Activated naive CD4-positive, alpha-beta T cell treated with anti-CD3 and anti-CD28 coated beads for 36 hours (primary cell): ENCODE measurements at places on chromosomes 3 and 15. TPM values are rescaled to one million over a fixed set of nuclear protein-coding genes. Genes with fewer than 3 reads are reported as not detected.

- no peak for DNase-seq
- no peak overlapping the region for H3K4me3 ChIP-seq
- no peak overlapping the region for H3K27ac ChIP-seq
- no peaks in the 10 kb centered on the region for H3K4me1 ChIP-seq
- no peaks in the 10 kb centered on the region for H3K27me3 ChIP-seq
Observed at GRCh38 chr3:55756976-55757375, 269.9 kb upstream of the WNT5A start.

DNA sequence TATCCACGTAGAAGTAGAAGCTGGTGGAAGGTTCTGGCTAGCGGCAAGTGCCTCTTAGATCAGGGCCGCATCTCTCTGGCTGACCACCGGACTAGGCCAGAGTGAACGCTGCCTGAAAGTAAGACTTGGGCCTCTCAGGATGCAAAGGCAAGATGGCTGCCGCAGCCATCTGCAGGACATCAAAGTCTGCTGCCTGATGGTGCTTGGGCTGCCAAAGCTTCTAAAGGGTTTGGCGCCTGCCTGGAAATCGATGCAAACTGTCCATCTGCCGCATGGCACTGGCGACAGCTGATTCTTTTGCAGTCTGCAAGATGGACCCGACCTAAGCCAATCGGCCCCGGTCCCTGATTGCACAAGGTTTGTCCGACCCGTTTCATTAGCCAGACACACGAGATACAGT, 196.7 kb upstream of the TBC1D5 start:
- peaks cover 6% of the 10 kb centered on the region for H3K27me3 ChIP-seq
- H3K4me1 ChIP-seq, result no peaks in the 10 kb centered on the region
- DNase-seq, result no peak
- no peak overlapping the region for H3K27ac ChIP-seq
- H3K4me3 ChIP-seq, result no peak overlapping the region
- H3K36me3 ChIP-seq, result no peaks in the 10 kb centered on the region

MOBP gene
- total RNA-seq, result not detected

- DNase-seq, result no peak
- no peaks in the 10 kb centered on the region for H3K27me3 ChIP-seq
- peaks cover 2% of the 10 kb centered on the region for H3K36me3 ChIP-seq
- H3K4me3 ChIP-seq, result no peak overlapping the region
Observed at GRCh38 chr3:45545476-45545875, 49.1 kb upstream of the LIMD1 start.

DNA sequence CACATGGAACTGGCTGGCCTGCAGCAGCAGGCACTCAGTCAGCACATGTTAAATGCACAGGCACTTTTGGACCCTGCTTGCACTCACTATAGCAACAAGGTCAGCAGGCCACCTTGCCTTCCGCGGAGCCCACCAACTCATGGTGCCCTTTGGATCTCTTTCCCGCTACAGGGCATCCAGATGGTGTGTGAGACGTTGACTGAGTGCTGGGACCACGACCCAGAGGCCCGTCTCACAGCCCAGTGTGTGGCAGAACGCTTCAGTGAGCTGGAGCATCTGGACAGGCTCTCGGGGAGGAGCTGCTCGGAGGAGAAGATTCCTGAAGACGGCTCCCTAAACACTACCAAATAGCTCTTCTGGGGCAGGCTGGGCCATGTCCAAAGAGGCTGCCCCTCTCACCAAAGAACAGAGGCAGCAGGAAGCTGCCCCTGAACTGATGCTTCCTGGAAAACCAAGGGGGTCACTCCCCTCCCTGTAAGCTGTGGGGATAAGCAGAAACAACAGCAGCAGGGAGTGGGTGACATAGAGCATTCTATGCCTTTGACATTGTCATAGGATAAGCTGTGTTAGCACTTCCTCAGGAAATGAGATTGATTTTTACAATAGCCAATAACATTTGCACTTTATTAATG, 85.0 kb downstream of the TGFBR2 start:
- DNase-seq, result no peak
- H3K27ac ChIP-seq, result peak overlapping the region; percentile 78
- H3K36me3 ChIP-seq, result peaks cover 78% of the 10 kb centered on the region
- H3K27me3 ChIP-seq, result no peaks in the 10 kb centered on the region

- H3K27me3 ChIP-seq, result no peaks in the 10 kb centered on the region
- no peak overlapping the region for H3K4me3 ChIP-seq
- no peak for DNase-seq
- no peak overlapping the region for H3K27ac ChIP-seq
- no peaks in the 10 kb centered on the region for H3K4me1 ChIP-seq
- no peaks in the 10 kb centered on the region for H3K36me3 ChIP-seq
Observed at GRCh38 chr3:50147861-50148260, 7.3 kb upstream of the SEMA3F start.

DNA sequence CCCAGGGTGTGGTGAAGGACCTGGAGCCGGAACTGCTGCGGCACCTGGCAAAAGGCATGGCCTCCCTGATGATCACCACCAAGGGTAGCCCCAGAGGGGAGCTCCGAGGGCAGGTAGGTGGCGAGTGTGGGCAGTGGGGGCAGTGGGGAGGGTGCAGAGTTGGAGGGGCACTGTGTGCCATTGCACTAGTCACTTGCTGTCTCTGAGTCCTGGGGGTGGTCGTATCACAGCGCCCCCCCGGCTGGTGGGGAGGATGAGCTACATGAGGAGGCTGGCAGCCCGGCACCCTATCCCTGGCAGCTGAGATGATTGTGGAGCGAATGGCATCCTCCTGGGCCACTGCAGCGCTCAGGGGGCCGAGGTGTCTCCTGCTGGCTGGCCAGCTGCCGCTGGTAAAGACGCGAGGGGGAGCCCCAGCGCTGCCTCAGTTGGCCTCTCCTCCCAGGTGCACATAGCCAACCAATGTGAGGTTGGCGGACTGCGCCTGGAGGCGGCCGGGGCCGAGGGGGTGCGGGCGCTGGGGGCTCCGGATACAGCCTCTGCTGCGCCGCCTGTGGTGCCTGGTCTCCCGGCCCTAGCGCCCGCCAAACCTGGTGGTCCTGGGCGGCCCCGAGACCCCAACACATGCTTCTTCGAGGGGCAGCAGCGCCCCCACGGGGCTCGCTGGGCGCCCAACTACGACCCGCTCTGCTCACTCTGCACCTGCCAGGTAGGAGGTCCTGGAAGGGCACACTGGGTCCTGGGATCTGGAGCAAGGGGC, 6.4 kb downstream of the CHRD start:
- no peaks in the 10 kb centered on the region for H3K36me3 ChIP-seq
- no peak overlapping the region for H3K27ac ChIP-seq
- no peak for DNase-seq
- no peak overlapping the region for H3K4me3 ChIP-seq

DNA sequence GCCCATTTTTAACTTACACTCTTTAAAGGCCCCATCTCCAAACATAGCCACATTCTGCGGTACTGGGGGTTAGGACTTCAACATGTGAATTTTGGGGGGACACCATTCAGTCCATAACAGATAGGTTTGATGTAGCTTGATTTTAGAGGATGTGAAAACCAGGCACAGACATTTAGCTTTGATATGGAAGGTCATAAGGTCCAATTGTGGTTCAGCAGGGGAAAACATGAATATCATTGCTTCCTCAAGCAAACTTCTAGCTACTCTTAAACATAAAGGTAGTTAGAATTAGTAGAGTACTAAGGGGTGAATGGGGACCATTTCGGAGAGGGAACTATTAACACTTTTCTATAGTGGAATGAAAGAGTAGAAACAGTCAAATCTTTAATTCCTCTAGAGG, 13.6 kb upstream of the NFKBIZ start:
- DNase-seq, result no peak
- no peak overlapping the region for H3K4me3 ChIP-seq
- peaks cover 73% of the 10 kb centered on the region for H3K4me1 ChIP-seq
- peaks cover 24% of the 10 kb centered on the region for H3K36me3 ChIP-seq

ITGA11 gene
- total RNA-seq, result 0.02 TPM

DNA sequence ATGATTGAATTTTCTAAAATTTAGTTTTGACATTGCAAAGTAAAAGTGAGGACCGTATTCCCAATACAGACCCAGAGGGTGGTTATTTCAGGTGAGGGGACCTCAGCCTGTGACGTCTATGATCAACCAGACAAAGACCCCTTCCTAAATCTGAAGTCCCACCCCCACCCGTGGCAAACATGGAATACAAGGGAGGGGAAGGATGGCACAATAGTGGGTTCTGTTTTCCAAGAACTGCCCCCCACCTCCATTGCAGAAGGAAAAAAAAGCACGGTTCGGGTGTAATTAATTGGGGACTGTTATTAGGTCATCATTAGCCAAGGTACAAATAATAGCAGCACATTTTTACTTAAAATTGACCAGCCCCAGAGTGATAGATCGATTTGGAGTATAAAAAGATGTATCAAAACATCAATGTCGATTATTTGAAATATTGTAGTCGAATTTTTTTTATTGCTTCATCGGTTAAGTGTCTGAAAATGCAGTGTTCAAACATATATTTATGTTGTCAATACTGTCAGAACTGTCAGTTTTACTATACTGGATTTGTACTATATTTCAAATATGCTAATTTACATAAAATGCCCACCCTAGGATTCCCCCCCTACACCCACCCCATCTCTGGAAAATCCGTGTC, 7.5 kb upstream of the MEIS2 start:
- no peak overlapping the region for H3K27ac ChIP-seq
- H3K4me3 ChIP-seq, result no peak overlapping the region
- H3K36me3 ChIP-seq, result peaks cover 15% of the 10 kb centered on the region
- peaks cover 19% of the 10 kb centered on the region for H3K4me1 ChIP-seq
- H3K27me3 ChIP-seq, result peaks cover 92% of the 10 kb centered on the region

CFAP100 gene
- not detected for total RNA-seq

ANKRD63 gene
- not detected for total RNA-seq

- H3K4me3 ChIP-seq, result no peak overlapping the region
- H3K27ac ChIP-seq, result no peak overlapping the region
- H3K36me3 ChIP-seq, result no peaks in the 10 kb centered on the region
- no peak for DNase-seq
- no peaks in the 10 kb centered on the region for H3K27me3 ChIP-seq
Observed at GRCh38 chr3:162998205-162998604, 1501.6 kb downstream of the OTOL1 start.

DNA sequence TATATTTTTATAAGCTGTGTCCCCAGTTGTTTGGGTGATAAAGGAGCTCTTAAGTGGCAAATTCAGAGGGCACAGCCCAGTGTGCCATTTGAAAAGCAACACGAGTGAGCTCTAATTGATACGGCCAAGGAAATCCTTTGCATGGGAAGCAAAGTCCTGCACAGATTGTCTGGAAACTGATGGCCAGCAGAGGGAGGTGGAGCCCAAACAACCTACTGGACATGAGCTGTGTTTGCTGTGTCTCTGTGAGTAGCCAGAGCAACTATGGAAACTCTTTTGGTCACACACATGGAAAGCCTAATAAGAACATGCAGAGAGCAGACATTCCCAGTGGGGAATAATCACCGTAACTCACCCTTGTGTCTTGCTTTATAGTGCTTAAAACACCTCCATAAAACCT, 24.4 kb downstream of the ONECUT1 start:
- no peaks in the 10 kb centered on the region for H3K4me1 ChIP-seq
- H3K27ac ChIP-seq, result no peak overlapping the region
- H3K36me3 ChIP-seq, result no peaks in the 10 kb centered on the region
- DNase-seq, result no peak

DNA sequence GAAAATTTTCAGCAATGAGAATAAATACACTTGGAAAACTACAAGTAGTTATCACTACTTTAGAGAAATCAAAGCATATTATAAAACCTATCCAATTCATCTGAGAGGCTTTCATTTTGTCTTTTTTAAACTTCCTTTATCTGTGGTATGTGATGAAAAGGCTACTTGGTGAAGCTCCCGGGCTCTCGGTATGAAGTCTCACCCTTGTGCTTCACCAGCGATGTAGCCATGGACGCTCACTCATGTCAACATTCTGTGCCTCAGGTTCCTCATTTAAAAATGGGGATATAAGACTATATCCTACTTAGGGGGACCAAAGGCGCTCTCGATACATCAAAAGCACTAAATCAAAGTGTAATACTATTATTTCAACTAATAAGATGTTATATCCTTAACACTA, 14.9 kb downstream of the SATB1 start:
- H3K4me3 ChIP-seq, result peak overlapping the region; percentile 65
- H3K36me3 ChIP-seq, result peaks cover 75% of the 10 kb centered on the region
- peak overlapping the region; percentile 89 for H3K27ac ChIP-seq
- H3K4me1 ChIP-seq, result peaks cover 91% of the 10 kb centered on the region
- no peak for DNase-seq
- H3K27me3 ChIP-seq, result no peaks in the 10 kb centered on the region

HACD3 gene
- total RNA-seq, result 30.1 TPM

DNA sequence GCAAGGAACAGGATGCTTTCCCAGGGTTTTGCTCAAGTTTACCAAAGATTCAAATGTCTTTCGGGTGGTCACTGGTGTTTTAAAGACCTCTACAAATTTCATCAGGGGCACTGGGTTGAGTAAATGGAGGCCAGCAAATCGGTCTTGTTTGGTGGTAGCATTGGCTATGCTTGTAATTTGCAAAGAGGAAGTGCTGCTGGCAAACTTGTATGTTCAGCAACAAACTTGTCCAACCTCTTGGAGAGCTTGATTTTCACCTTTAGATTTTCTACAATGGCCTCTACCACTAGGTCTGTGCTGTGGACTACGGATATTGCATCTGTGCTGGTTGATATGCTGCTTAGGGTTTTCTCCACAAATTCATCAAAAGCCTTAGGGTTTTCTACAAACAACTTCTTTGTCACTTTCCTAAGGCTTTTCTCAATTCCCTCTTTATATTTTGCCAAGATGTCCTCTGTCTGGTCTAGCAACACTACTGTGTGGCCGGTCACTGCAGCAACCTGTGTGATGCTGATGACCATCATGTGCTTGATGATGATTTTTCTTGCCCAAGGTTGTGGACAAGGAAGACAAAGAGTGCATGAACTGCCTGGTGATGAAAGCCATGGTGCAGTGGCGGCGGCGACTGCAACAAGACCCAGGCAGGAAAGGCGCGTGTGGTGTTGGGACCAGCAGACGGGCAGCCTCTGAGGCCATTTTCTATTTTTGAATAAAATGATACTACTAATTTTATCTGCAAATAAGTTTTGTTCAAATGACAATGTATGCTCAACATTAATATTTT, 50.8 kb downstream of the RFX7 start:
- no peak for DNase-seq
- H3K27me3 ChIP-seq, result no peaks in the 10 kb centered on the region
- H3K4me3 ChIP-seq, result no peak overlapping the region
- peaks cover 37% of the 10 kb centered on the region for H3K4me1 ChIP-seq
- peaks cover 11% of the 10 kb centered on the region for H3K36me3 ChIP-seq

DNA sequence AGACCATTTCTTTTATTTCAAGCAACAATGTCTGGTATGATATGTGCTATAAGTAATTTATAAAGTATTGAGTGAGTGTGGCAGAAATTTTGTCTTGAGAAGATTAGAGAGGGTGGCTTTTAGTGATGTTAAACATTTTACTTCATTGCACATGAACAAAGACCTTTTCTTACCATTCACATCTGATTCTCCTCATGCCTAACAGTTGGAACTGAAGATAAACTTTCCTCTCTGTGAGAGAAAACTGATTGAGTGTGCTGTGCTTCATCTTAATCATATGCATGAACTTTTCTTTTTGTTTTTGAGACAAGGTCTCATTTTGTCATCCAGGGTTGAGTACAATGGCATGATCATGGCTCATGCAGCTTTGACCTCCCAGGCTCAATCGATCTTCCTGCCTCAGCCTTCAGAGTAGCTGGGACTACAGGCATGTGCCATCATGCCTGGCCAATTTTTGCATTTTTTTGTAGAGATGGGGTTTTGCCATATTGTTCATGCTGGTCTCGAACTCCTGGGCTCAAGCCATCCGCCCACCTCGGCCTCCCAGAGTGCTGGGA, 377.7 kb upstream of the GOLIM4 start:
- no peak overlapping the region for H3K27ac ChIP-seq
- DNase-seq, result no peak
- H3K36me3 ChIP-seq, result no peaks in the 10 kb centered on the region

- peaks cover 10% of the 10 kb centered on the region for H3K4me1 ChIP-seq
- no peak overlapping the region for H3K27ac ChIP-seq
- peaks cover 4% of the 10 kb centered on the region for H3K27me3 ChIP-seq
- no peak for DNase-seq
- no peaks in the 10 kb centered on the region for H3K36me3 ChIP-seq
Observed at GRCh38 chr3:8504611-8504973, 3.0 kb downstream of the LMCD1 start.
